CD4-positive, alpha-beta T cell treated with Interferon alpha-2 for 1 hour (primary cell): ENCODE measurements at places on chromosomes 4 and X.

- DNase-seq, result no peak
Measured at GRCh38 chr4:89249716-89250361, 57.8 kb downstream of the GPRIN3 start.

DNA sequence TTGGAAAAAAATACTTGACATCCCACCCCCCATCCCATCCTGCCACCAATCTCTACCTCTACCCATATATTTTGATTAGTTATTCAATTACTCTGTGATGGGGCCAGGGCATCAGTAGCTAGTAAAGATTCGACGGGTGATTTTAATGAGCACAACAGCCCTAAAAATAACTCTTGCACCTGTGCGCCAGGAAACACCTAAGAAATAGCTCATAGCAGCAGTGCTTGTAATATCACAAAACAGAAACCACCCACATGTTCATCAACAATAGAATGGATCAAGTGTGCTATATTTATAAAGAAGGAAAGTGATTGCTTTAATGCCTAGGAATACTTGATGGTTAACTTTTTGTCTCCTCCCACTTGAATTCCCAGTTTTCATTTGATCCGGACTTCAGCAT is 225.6 kb upstream of the LCORL start:
- no peak for DNase-seq

GRCh38 chr4:79357365-79357764 is 31.5 kb upstream of the NAA11 start:
- DNase-seq, result no peak

GRCh38 chr4:158810487-158811215 is 41.8 kb downstream of the FNIP2 start:
- no peak for DNase-seq

DNA sequence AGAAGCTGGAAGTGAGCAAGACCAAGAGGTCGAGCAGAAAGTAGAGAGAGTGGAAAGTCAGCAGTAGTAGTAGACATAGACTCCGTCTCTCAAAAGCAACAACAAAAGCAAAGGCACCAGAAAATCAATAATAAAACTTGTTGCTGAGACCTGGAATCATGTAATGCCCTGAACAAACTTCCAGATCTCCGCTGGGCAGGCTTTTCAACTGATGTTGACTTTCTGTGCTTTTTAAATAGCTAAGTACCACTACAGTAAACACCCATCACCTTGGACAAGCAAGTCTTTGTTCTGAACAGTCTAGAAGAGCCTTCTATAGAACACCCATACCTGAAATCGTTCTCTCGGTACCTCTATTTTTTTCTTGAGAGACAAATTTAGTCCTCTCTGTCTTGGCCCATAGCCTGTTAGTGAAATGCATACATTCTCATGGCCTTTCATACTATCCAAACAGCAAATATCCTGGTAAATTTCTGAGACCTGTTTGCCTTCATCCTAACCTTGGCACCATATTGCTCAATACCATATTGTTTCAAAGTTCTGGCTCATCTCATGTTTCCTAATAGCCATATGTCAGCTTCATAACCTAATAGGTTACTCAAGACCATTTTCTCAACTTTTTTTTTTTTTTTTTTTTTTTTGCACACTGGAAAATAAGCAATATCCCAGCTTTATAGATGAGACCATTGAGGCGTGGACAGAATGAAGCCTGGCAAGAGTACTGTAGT is 200.6 kb upstream of the RBPJ start:
- DNase-seq, result no peak

DNA sequence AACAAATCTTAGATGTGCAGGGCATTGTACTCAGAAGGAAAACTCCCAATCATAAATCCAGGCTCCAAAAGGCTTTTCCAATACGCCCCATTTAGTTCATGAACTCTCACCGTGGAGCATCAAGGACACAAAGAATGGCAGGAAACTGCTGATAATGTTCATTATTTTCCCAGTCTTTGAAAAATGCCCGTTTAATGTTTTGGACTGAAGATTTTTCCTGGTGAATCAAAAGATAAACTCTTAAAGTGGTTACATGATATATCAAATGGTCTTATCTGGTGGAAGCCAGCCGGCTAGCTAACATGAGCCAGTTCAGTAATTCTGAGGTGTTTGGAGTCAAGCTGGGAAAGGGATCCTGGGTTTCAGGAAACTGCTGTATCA is 62.1 kb upstream of the AP1S2 start:
- no peak for DNase-seq

DNA sequence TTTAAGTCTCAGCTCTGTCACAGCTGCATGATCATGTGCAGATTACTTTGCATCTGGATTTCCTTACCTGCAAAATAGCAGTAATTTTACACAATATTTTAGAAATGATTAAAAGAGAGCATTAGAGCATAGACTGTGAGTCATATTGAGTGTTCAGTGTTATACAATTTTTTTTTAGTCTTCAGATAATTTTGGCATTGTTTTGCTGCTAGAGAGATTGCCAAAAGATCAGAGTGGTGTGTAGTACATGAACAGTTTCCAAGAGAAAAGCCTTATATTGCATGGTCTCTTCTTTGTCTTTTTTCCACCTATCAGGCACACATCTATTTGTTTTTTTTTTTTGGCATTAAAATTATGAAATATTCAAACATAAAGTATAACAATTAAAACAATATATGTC is 209.6 kb upstream of the TLL1 start:
- no peak for DNase-seq

DNA sequence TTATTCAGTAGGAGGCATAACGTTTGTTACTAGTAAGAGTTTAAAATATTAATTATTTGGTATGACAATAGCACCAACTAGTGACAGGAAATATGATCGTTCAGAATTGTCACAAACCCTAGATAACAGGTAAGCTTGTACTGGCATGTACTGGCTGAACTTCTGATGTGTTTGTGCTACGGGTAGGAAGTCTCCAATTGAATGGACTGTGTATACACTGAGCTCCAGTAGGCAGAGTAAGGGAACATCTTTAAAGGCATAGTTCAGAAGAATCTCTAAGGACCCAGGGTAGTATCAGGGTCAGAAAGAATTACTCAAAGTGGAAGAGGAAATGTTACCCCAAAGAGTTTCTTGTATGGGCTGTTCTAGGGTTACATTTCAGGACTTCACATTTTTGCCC is 230.4 kb downstream of the EDA2R start:
- DNase-seq, result peak; percentile 5

DNA sequence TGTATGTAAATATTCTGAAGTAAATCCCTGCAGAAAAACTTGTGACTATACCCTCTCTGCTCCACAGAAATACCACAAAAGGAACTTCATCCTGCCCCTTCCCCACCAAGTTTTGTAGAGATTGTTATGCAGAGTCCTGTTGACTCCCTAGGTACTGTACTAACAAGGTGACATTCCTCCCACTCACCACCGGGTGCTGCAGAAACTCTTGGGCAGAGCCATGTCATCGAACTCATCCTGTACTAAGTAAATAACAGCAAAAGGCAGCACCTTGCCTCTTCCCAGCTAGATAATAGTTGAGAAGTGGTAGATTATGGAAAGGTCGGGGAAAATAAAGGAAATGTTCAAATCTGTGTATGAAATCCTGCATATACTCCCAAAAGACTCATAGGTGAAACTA is 233.3 kb downstream of the STPG2 start:
- DNase-seq, result no peak

DNA sequence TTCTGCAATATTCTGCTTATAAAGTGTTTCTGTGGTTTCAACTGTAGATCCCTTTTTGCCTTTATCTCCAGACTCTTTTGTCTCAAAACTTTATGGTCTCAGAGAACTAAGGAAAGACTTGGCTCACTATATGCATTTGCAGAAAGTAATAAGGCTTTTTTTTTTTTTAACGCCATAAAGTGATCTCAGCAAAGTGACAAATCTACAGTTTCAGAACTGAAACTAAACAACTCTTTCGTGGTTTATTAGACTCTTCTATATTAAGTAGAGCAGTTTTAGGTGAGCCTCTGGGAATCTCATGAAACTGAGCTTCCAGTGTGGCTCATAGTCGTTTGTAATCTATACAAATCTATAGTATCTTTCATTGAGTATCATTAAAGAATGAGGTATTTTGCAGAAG is 15.3 kb downstream of the ATP7A start:
- DNase-seq, result no peak

- no peak for DNase-seq
Measured at GRCh38 chrX:46611658-46612362, 38.2 kb downstream of the CHST7 start.

DNA sequence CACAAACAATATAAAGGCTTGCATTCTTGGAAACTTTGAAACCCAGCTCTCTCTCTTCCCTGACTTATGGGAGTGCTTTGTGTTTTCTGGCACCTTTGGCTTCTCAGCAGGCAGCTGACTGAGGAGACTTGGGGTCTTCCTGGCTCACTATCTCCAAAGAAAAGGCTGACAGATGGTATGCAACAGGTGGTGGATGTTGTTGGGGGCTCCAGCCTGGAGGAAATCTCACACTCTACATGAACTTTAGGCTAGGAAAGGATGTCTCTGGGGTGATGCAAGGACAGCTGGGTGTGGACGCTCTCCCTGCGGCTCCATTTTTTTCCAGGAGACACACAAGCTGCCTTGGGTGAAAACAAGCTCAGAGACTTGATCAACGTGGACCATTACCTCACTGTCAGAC is 67.4 kb downstream of the DNAAF6 start:
- DNase-seq, result no peak

- no peak for DNase-seq
Measured at GRCh38 chr4:140326395-140326993, 47.0 kb upstream of the SCOC start.

GRCh38 chr4:1099684-1100335 is 13.6 kb downstream of the RNF212 start:
- DNase-seq, result no peak

- DNase-seq, result no peak
Measured at GRCh38 chrX:53265771-53266574, 15.4 kb downstream of the IQSEC2 start.

GRCh38 chr4:13367244-13367643 is 116.9 kb downstream of the RAB28 start:
- no peak for DNase-seq

DNA sequence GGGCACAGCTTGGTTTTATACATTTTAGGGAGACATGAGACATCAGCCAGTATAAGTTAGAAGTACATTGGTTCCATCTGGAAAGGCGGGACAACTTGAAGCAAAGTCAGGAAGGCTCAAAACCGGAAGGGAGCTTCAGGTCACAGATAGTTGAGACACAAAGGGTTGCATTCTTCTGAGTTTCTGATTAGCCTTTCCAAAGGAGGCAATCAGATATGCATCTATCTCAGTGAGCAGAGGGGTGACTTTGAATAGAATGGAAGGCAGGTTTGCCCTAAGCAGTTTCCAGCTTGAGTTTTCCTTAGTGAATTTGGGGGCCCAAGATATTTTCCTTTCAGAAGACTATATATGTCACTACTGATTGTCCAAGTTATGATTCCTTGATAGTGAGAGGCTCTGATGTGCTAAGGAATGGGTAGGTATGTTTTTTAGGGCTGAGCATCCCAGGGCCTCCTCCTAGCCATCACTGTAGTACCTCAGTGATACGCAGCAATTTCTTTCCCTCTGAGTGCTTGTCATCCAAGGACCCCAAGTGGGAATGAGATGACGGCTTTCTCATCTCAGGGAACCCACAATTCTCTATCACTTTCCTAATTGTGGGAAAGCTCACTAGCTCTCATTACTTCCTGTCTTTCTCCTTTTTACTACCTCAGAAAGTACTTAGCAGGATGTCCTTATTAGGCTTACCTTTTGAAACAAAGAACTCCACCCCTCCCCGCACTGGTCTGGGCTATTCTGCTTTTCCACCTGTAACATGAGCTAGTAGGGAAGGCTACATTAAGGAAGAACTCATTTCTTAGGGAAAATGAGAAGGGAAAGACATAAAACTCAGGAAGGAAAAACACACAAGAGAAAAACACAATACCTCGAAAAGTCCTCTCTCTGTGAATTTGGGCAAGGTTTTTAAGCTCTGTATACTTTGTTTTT is 632.7 kb downstream of the RAPGEF2 start:
- DNase-seq, result no peak

GRCh38 chr4:159444678-159445077 is 341.8 kb downstream of the RAPGEF2 start:
- no peak for DNase-seq

- no peak for DNase-seq
Measured at GRCh38 chrX:155293771-155294170, 29.5 kb upstream of the RAB39B start.

- no peak for DNase-seq
Measured at GRCh38 chr4:37967736-37968135, 7.5 kb downstream of the PTTG2 start.

GRCh38 chr4:73648478-73648877 is 28.2 kb upstream of the RASSF6 start:
- DNase-seq, result no peak

- no peak for DNase-seq
Measured at GRCh38 chrX:9249051-9249846, 215.3 kb upstream of the FAM9B start.

DNA sequence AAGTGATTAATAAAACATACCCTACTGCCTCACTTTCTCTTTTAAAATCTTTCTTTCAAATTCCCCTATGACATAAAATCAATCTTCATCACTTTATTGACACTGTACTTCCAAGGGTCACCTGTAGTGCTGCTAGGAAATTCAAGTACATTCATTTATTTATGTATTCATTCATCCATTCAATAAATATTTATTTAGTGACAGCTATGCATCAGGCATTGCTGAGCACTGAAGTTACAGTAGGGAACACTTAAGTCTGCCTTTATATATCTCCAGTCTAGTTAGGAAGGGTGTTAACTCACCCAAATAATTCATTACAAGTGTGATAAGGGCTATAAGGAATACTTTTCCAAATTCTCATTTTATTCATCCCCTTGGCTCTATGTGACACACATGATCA is 2.3 kb downstream of the SYTL5 start:
- no peak for DNase-seq

DNA sequence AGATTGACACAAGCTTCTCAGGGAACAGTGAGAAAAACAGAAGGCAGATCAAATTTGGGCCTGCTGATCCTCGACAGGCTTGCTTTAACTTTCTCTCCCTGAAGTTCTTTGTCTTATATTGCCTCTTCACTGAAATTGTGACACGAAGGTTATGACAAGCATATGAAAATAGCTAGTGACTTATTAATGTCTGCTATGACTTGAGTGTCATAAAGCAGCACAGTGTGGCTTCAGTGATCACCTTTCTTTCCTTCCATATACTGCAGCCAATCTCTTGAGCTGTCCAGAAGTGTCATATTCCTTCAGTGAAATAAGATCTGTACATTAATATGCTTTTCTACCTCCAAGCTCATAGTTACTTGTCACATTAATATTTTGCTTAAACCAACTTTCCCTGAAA is 870.2 kb downstream of the C4orf33 start:
- DNase-seq, result no peak

- peak; percentile 19 for DNase-seq
Measured at GRCh38 chr4:41933997-41934503, 1.2 kb upstream of the TMEM33 start.

DNA sequence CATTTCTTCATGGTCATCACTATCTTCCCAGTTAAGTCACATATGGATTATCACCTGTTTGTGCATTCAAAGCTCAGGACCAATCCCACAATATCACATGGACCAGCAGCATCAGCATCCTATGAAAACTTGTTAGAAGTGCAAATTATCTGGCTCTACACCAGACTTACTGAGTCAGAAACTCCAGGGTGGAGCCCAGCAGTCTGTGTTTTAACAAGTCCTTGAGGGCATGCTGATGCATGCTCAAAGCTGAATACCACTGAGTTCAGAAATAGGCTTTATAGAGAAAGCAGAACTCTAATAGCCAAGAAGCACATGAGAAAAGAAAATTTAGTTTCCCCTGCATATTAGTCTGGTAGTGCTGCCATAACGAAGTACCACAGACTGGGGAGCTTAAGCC is 62.4 kb upstream of the GABRQ start:
- no peak for DNase-seq

GRCh38 chr4:1566838-1567518 is 117.1 kb downstream of the FAM53A start:
- DNase-seq, result no peak

GRCh38 chr4:5717449-5718158 is 6.6 kb downstream of the EVC start:
- no peak for DNase-seq
